ENCODE measurements at places on chromosomes 1 and 21. TPM values are rescaled to one million over a fixed set of nuclear protein-coding genes. Genes with fewer than 3 reads are reported as not detected.

DNA sequence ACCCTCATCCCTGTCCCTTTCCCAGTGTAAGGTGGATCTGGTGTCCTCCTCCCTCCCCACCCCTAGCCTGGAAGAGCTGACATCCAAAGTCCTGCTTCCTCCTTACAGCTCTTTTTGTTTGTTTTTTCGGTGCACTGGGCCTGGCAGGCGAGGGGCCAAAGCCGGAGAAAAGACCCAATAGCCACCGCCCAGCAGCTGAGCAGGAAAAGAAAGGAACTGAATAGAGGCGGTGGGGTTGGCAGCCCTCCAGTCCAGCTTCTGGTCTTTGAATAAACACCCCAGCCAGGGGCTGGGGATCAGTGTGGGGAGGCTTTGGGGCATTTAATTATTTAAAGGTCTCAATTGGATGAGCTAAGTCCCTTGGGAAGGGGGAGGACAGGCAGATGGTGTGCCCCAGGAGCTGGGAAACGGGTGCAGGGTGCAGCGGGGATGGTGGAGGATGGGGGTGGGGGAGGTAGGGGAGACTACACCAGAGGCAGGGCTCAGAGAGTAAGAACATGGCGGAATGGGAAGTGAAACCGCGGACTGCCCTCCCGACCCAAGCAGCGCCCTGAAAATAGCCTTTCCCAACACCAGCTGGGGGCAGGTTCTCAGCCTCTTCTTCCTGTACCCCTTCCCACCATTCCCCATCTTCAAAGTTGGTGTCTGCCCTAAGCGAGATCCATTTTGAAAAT, 20.2 kb downstream of the BTG2 start:
- DNase-seq, result peak; percentile 90

The LCE2B gene
- polyA plus RNA-seq, result not detected

The LCE1D gene
- polyA plus RNA-seq, result not detected

DNA sequence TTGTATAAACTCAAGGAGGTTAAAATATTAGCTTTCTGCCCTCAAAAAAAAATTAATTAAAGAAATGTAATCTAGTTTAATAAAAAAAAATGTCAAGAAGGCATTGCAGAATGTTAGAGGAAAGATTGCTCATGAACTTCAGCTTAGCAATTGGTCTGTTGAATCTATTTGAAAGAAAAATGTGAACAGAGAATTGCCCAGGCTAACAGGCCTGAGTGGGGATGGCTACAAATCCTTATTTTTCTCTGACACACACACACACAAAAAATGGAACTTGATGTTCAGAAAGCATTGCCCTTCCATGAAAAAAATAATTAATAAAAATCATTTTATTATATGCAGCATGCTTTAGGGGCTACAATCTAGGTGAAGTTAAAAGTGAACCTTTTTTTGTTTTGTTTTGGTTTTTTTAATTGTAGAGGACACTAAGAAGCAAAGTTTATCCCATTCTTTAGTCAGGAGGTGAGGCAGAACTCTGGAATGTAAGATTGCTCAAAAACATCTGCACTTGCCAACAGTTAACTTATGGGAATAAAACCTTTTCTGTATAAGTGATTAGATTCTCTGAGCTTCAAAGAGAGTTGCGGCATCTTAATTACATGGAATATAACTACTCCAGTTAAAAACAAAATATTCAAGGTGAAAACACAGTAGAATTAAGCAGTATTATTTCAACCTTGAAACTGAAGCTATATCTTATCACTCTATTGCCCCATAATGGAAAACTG, 658.5 kb upstream of the ADGRL2 start:
- DNase-seq, result no peak

The KRTAP6-2 gene
- polyA plus RNA-seq, result not detected

GRCh38 chr1:59638231-59638711, 176.5 kb upstream of the HOOK1 start:
- peak; percentile 92 for DNase-seq

GRCh38 chr21:45048026-45048698, 26.2 kb upstream of the ADARB1 start:
- no peak for DNase-seq

DNA sequence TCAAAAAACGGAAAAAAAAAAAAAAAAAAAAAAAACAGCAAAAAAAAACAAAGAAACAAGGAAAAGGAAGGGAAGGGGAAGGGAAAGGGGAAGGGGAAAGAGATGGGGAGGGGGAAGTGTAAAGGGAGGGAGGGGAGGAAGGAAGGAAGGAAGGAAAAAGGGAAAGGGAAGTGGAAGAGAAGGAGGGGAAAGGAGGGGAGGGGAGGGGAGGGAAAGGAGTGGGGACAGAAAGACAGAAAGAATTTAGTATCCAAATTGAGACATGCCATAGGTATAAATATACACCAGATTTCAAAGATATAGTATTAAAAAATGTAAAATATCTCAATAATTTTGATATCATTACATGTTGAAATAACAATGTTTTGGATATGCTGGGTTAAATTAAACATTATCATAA, 25.8 kb downstream of the ARID4B start:
- no peak for DNase-seq

GRCh38 chr1:27133991-27134390, 20.9 kb downstream of the SLC9A1 start:
- no peak for DNase-seq

The PCNX2 gene
- 4.2 TPM for polyA plus RNA-seq

The LCE1B gene
- not detected for polyA plus RNA-seq

The NTMT2 gene
- polyA plus RNA-seq, result 1.3 TPM

- DNase-seq, result no peak
Measured at GRCh38 chr21:33695813-33696212, 53.5 kb downstream of the ITSN1 start.

GRCh38 chr21:41831866-41832595, 47.1 kb downstream of the PRDM15 start:
- no peak for DNase-seq

The KRTAP19-7 gene
- polyA plus RNA-seq, result not detected

- peak; percentile 16 for DNase-seq
Measured at GRCh38 chr1:36977731-36978406, 56.4 kb downstream of the GRIK3 start.

DNA sequence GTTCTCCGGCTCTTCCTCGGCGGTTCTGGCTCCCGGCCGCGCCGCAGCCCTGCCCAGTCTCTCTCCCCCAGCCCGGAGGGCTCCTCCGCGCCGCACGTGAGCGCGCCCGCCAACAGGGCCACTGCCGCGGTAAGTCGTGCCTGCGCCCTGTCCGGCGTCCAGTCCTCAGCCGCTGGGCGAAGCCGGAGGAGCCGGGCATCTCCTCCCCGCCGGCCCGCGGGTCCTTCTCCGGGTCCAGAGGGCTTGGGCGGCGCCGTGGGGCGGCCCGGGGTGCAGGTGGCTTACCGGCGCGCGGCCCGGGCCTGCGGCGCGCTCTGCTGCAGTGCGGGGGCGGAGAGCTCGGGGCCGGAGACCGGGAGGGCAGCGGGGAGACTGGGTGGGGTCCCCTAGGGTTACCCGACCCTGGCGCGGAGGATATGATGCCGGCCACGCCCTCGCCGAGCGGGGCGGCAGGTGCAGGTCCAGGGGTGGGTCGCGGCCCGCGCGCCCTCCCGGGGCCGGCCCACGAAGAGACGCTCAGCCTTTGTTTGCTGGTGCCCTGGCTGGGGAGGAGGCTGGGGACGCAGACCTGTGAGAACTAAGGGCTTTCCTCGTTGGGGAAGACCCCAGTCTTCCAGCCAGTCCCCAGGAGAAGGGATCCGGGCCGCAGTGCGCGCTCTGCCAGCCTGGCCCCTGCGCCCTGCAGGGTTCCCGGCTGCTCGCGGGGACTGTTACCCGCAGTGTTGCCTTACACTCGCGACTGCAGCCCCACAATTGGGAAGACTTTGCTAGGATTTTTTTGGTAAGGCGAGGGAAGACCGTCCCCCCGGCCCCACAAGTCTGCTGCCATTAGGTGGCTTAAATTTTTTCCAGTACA, at the start of gene DOP1B:
Gene DOP1B, plus strand, starts transcription at position 10 of the 856 bp plus-strand sequence. CDS start 7,910 bp downstream, outside the sequence.
- DNase-seq, result no peak

DNA sequence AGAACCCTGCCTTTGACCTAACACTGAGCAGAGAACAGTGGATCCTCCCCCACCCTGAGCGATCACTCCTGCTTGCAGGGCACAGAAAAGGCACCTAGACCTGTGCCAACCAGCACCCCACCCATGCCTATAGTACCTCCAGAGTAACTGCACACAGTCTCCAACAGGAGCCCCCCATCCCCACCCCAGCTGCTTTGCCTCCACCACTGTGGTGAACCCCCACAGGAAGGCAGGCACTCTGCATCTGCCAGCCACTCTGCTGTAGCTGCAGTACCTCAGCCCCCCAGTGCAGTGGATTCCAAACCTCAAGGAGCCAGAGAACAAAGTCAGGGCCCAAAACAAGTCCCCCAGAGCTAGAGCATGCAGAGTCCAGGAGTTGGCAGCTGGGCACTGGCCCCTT, 10.7 kb downstream of the SPATC1L start:
- no peak for DNase-seq

The IFI44 gene
- polyA plus RNA-seq, result 8.0 TPM

DNA sequence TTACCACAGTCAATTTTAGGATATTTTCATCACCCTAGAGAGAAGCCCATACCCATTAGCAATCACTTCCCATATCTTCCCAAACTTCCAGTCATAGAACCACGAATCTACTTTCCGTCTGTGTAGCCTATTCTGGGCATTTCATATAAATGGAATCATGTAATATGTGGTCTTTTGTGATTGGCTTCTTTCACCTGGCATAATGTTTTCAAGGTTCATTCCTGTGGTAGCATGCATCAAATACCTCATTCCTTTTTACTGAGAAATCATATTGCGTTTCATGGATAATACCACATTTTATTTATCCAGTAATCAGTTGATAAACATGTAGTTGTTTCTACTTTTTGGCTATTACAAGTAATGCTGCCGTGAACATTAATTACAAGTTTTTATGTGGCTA, 21.5 kb downstream of the DESI2 start:
- no peak for DNase-seq

DNA sequence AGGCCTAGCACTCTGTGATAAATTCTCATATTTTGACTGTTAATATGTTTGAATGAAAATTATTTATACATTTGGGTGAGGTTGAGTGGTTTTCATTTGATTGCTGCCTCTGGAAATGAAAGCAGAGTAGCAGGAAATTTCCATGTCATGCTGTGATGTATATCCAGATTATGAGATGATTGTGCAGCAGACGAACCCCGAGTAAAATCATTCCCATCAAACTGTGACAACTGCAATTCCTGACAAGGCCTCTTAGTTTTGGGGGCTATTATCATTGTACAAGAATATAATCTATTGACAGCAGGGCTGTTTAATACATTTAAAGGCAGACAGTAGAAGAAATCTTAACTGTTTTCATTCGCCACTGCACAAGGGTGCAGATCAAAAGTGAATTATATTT, 134.8 kb downstream of the ATG4C start:
- DNase-seq, result no peak

DNA sequence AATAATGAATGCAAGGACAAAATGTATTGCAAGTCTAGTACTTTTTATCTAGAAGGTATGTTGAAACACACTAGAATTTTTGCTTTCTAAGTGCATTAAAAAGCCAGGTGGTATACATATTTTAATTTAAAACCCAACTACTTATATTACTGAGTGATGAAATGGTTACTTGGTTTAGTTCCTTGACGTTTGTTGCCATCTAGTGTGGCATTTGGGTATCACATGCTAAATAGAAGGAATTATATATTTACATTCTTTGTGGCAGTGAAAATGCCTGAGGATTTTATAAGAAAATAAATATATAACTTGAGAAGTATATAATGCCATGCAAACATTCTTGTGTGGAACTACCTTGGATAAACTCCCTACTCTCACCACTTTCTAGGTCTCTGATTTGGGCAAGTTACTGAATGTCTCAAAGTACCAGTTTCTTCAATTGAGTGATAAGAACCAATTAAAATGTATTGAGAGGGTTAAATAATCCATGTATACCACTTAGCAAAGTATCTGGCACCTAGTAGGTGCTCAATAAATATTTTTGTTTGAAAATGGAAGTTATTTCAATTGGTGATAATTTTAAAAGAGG, 69.6 kb downstream of the SDCCAG8 start:
- DNase-seq, result peak; percentile 57

The OR2T2 gene
- not detected for polyA plus RNA-seq

The CFHR4 gene
- 0.84 TPM for polyA plus RNA-seq

The CDA gene
- polyA plus RNA-seq, result 0.94 TPM

DNA sequence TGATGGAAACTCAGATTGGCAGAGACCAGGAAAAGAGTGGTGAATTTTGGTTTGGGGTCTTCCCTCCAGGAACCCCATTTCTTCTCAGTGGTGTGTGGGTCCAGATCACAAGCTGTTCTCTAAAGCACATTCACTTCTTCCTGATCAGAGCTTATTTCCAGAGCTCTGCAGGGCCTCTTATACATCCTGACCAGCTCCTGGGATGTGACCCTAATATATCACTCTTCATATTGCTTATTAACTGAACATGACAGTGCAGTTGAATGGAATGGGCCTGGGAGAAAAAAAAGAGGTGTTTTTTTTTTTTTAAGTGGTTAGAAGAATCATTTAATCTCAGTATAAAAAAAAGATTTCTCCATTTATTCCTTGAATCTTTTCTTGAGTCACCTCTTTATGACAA, 29.6 kb upstream of the DNM3 start:
- no peak for DNase-seq

DNA sequence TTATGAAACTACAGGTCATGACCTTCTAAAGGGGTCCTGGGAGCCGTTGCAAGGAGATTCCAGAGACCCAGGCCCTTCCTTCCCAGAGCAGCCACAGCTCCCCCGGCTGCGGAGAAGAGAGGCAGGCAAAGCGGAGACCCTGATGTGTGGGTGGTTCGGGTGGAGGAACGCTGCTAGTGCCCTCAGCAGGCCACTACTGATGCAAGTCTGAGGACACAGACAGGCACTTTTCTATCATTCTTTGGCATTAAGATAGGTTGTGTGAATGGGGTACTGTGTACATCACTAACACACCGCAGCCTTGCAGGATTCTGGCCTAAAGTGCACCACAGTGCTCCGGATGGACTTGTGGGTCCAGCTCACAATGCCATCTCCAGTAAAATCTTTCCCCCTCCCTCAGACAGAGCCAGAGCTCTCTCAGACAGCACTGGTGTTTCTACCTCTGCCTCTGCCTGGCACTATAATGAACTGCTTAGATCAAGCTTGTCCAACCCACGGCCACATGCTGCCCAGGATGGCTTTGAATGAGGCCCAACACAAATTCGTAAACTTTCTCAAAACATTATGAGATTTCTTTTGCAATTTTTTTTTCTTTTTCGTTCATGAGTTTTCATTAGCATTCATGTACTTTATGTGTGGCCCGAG, 121.4 kb downstream of the TGFBR3 start:
- DNase-seq, result no peak

GRCh38 chr21:34593954-34594531, 20.9 kb downstream of the RCAN1 start:
- DNase-seq, result no peak
